ENCODE measurements at places on chromosomes 2 and 18. TPM values are rescaled to one million over a fixed set of nuclear protein-coding genes. Genes with fewer than 3 reads are reported as not detected.

The PRKAG3 gene
- total RNA-seq = not detected

The POLR1B gene
- total RNA-seq = 50.7 TPM

The CXCR1 gene
- total RNA-seq = not detected

The UGT1A3 gene
- total RNA-seq = not detected

GRCh38 chr2:57906152-57906732 is 140.4 kb upstream of the VRK2 start:
- H3K4me3 ChIP-seq = no peak overlapping the region
- no peak overlapping the region for H3K27ac ChIP-seq
- H3K4me1 ChIP-seq = peaks cover 22% of the 10 kb centered on the region
- DNase-seq = no peak
- H3K36me3 ChIP-seq = no peaks in the 10 kb centered on the region
- no peaks in the 10 kb centered on the region for H3K27me3 ChIP-seq

DNA sequence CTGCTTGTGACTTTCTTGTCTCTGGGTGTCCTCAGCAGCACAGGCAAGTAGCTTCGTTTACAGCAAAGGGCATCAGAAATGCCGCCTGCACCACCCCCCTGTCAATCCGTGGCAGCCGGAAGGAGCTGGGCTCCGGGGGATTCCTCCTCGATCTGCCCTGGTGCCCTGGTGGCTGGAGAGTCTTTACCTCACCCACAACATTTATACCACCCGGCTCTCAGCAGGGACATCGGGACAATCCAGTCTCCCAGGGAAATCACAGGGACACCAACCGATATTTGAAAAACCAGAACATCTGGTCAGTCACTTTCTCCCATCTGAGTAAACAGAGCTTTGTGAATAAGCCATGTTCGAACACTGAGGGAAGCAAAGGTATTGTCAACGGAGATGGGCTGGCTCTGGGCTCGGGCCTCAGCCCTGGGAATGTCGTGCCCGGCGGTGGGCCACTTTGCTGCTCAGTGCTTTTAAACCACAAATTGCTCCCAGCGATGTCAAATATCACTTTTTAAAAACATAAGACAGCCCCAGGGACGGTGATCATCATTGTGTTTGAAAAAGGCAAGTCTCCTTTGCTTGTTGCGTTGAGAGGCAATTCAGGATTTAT is 210.0 kb upstream of the SALL3 start:
- no peak for DNase-seq
- H3K27me3 ChIP-seq = peaks cover 3% of the 10 kb centered on the region
- H3K4me3 ChIP-seq = no peak overlapping the region
- H3K4me1 ChIP-seq = no peaks in the 10 kb centered on the region

DNA sequence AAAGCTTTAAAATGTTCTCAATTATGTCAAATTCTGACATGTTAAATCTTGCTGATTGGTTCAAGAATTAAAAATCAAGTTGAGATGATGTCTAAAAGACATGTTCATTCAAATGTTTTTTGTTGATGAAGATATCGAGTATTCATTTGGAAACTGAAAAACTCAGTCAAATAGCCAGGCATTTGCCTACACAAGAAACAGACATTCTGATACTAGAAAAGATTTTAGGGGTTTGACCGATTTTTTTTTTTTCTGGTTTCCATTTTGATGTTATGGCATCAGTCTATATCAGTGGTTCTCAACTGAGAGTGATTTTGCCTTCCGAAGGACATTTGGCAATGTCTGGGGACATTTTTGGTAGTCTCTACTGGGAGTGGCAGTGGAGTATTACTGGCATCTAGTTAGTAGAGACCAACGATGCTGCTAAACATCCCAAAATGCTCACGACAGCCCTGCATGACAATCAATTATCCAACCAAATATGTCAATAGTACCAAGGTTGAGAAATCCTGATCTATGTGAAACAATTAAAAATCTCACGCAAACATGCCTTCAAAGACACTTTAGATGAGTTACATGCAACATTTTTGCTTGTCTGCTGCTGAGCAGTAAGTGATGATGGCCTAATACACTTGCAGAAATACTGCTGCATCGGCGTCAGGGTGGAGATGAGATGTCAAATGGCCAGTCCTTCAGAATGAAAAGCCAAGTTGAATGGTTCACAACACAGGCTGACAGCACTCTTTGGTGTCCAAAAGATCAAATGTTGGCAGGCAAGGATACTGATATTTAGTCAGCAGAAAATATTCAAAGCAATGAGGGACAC is 12.5 kb downstream of the RASGRP3 start:
- peak overlapping the region; percentile 66 for H3K27ac ChIP-seq
- H3K4me1 ChIP-seq = peaks cover 37% of the 10 kb centered on the region
- no peak overlapping the region for H3K4me3 ChIP-seq
- DNase-seq = no peak
- peaks cover 8% of the 10 kb centered on the region for H3K36me3 ChIP-seq

DNA sequence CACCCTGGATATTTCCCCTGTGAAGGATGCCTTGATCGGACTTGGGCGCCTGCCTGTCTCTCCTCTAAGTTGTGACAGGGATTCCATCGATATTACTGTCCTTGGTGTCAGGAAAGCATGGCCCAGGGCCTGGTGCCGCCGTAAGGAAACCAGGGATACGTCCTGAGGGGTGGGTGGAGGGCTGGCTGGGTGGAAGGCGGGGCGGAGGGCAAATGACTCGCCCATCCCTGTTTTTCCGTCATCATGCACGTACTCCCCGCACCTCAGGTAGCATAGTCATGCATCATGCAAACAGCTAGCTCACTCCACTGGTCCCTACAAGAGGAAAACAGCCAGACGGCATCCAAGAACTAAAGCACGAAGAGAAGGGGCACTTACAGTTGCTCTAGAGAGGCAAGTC is 57.1 kb downstream of the PXDN start:
- no peak for DNase-seq
- no peaks in the 10 kb centered on the region for H3K27me3 ChIP-seq
- no peaks in the 10 kb centered on the region for H3K4me1 ChIP-seq

DNA sequence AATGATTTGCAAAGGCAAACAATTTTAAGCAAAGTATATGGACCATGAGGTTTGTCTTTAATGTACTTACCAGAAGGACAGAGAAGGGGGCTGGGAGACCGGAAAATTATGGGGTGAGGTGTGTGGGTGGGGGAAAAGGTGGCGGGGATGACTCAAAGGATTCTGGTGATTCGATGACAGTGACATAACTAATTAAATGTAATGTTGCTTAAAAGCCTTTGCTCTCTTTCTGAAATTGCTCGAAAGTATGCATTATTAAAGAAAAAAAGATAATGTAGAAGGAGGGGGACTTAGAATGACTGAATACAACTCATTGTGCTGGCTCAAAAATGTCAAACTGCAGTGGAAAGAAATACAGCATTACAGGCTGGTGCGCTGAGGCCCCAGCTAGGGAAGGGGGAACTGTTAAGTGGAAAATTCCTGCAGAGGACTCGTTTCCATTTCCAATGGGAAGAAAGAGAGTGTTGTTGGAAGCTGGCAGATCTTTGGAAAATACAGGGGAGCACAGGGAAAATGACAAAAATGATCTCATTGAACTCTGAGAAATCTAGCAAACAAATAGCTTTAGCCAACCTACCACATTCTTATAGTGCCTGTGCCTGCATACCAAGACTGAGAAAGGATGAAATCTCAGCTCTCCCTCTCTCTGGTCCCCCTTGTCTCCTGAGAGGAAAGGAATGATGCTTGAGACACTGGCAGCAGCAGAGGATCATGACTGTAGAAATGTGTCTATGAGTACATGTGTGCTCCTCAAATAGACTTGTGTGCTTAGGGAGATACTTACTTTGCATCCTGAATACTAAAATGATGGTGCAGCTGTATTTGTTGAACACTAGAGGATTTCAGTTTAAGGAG is 632.4 kb downstream of the NYAP2 start:
- peaks cover 13% of the 10 kb centered on the region for H3K4me1 ChIP-seq
- DNase-seq = peak; percentile 64
- H3K27me3 ChIP-seq = peaks cover 39% of the 10 kb centered on the region
- peak overlapping the region; percentile 60 for H3K4me3 ChIP-seq
- no peak overlapping the region for H3K27ac ChIP-seq
- H3K36me3 ChIP-seq = no peaks in the 10 kb centered on the region

DNA sequence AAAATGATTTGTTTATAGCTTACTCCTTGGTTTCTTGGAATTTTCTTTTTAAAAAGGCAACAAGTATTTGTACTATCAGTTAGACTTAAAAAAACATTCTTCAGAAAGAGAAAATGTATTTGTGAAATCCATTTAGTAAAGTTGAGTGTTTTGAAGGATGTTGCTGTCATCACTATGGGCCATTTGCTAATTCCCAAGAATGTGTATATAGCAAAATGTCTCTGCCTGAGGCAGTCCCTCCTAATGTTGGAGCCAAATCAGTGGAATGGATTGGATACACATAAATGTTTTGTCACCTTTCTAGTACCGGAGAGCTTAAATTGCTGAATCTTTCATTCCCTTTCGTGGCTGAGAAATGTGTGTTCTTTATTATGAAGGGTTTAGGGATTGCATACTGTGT is 890.2 kb upstream of the ZEB2 start:
- H3K27ac ChIP-seq = no peak overlapping the region
- H3K27me3 ChIP-seq = peaks cover 2% of the 10 kb centered on the region
- H3K4me3 ChIP-seq = no peak overlapping the region
- H3K36me3 ChIP-seq = no peaks in the 10 kb centered on the region

DNA sequence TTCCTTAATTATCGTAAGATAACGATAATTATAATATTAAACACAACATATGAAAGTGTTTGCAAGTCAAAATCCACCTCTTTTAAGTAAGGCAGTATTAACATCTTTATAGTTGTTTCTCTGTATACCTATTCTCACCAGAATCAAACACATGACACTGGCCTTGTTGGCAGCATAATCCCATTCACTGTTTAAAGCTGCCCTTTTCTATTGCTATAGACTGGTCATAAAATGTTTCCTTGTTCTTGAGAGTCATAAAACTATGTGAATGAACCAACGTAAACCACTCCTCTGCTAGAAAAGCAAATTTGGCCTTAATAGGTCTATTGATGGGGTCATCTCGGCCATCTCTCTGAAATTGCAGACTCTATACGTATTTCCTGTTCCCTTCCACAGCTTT is 293.1 kb downstream of the SLC8A1 start:
- no peaks in the 10 kb centered on the region for H3K36me3 ChIP-seq
- H3K4me1 ChIP-seq = no peaks in the 10 kb centered on the region
- DNase-seq = no peak
- no peak overlapping the region for H3K4me3 ChIP-seq

- H3K27ac ChIP-seq = no peak overlapping the region
- H3K36me3 ChIP-seq = no peaks in the 10 kb centered on the region
- H3K27me3 ChIP-seq = no peaks in the 10 kb centered on the region
- DNase-seq = no peak
Measured at GRCh38 chr2:51953931-51954330, 922.0 kb upstream of the NRXN1 start.

GRCh38 chr2:180203972-180204371 is 196.9 kb upstream of the CWC22 start:
- no peaks in the 10 kb centered on the region for H3K4me1 ChIP-seq
- no peak for DNase-seq
- H3K4me3 ChIP-seq = no peak overlapping the region
- H3K36me3 ChIP-seq = no peaks in the 10 kb centered on the region
- H3K27ac ChIP-seq = no peak overlapping the region

GRCh38 chr2:227728035-227728434 is at the start of gene SCYGR7:
TSS of gene SCYGR7 (plus strand) at chr2:227728335. CDS start at chr2:227728335, 0 bp downstream.
- no peak within 1 kb of the TSS for H3K27ac ChIP-seq
- DNase-seq = no peak
- H3K4me1 ChIP-seq = no peaks in the 10 kb centered on the region
- peaks cover 10% of the 10 kb centered on the region for H3K27me3 ChIP-seq

DNA sequence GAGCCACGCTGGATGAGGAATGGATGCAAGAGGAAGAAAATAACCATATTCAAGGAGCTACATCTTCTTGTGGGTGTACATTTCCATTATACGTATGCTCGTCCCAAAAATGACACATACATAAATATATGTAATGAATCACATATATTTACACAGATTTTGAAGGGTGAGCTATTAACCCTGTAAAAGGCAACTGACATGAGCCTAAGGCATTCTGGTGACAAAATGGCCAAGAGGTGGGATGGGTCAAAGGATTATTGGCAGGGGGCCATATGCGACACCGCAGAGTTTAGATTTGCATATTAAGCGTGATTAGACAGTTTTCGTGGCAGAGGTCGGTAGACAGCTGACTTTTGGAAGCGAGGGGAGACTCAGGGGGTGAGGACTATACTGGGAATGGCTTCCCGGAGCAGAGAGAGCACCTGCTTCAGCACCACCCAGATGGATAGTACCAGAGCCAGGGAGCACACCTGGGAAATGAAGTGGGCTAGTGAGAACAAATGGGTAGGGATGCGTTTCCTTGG is 431 bp upstream of the CNRIP1 start:
- peaks cover 46% of the 10 kb centered on the region for H3K27me3 ChIP-seq
- peak overlapping the region; percentile 57 for H3K4me3 ChIP-seq
- no peak for DNase-seq
- no peak overlapping the region for H3K27ac ChIP-seq
- H3K36me3 ChIP-seq = no peaks in the 10 kb centered on the region
- peaks cover 2% of the 10 kb centered on the region for H3K4me1 ChIP-seq

- DNase-seq = peak; percentile 70
- H3K4me1 ChIP-seq = peaks cover 29% of the 10 kb centered on the region
- peak overlapping the region; percentile 80 for H3K27ac ChIP-seq
- H3K36me3 ChIP-seq = no peaks in the 10 kb centered on the region
Measured at GRCh38 chr2:38037757-38038621, 38.0 kb downstream of the CYP1B1 start.

DNA sequence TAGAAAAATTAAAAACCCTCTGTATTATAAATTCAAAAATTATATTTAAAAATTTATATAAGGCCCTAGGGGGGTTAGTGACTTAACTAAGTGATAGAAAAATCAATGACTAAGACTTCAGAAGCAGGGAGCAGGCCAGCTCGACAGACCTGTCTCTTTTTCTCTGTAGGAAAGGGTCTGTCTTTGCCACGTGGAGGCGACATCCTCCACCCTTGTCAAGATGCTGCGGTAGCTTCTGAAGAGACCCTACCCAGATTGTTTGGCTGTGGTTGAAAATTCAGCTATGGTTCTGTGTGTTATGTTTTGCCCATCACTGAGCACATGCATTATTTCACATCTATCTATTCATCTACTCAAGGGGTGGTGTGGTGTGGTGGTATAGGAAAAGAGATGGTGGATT is 8.2 kb upstream of the SLC4A3 start:
- H3K4me3 ChIP-seq = no peak overlapping the region
- no peaks in the 10 kb centered on the region for H3K36me3 ChIP-seq
- H3K27ac ChIP-seq = no peak overlapping the region
- no peaks in the 10 kb centered on the region for H3K4me1 ChIP-seq

- H3K27me3 ChIP-seq = no peaks in the 10 kb centered on the region
- peak overlapping the region; percentile 99 for H3K27ac ChIP-seq
- DNase-seq = peak; percentile 74
- H3K4me1 ChIP-seq = peaks cover 51% of the 10 kb centered on the region
Measured at GRCh38 chr2:85326406-85327159, 1.2 kb downstream of the TGOLN2 start.
